Activated T-helper 1 cell treated with anti-CD3 and anti-CD28 coated beads, Interleukin-12 subunit alpha, Interleukin-12 subunit beta, Interleukin-2, Interleukin-4 antibody, amounts not matched to agents 30 ng/mL and 10 ng/mL and 1 ng/mL, durations not matched to agents 14 hours and 24 hours and 36 hours (primary cell): ENCODE measurements at places on chromosomes 3 and 15. TPM values are rescaled to one million over a fixed set of nuclear protein-coding genes. Genes with fewer than 3 reads are reported as not detected.

Gene SHQ1
- 46.1 and 48.5 TPM in 2 replicates for total RNA-seq

Gene SSUH2
- total RNA-seq: not detected in 2 replicates

Gene NDN
- 3.0 and 3.9 TPM in 2 replicates for total RNA-seq

Gene CHRD
- total RNA-seq: not detected in 2 replicates

GRCh38 chr3:171803044-171803443 is 7.2 kb downstream of the PLD1 start:
- DNase-seq: no peak

DNA sequence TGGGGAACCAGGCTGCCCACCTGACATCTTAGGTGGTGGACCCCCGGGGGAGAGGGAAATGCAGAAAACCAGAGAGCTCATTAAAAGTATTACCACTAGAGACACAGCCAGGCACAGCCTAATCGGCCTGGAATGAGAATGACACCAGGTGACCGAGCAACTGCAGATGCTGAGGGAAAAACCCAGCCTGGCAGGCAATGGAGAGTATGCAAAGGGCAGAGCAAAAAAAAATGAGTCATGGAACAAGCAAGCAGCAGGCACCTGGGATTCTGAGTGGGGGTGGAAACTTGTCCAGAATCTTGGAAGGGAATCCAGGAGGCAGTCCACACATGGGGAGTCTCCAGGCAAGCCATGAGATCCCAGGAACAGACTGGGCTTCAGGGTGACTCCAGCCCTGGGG is 183.7 kb upstream of the LRRN1 start:
- DNase-seq: no peak

- no peak for DNase-seq
Observed at GRCh38 chr3:73383470-73384049, 241.2 kb downstream of the PDZRN3 start.
